NCI-H1105 (cell line): ENCODE measurements at places on chromosomes 12 and 14.

- no peak for DNase-seq
Measured at GRCh38 chr12:15754233-15754632, 35.0 kb downstream of the EPS8 start.

DNA sequence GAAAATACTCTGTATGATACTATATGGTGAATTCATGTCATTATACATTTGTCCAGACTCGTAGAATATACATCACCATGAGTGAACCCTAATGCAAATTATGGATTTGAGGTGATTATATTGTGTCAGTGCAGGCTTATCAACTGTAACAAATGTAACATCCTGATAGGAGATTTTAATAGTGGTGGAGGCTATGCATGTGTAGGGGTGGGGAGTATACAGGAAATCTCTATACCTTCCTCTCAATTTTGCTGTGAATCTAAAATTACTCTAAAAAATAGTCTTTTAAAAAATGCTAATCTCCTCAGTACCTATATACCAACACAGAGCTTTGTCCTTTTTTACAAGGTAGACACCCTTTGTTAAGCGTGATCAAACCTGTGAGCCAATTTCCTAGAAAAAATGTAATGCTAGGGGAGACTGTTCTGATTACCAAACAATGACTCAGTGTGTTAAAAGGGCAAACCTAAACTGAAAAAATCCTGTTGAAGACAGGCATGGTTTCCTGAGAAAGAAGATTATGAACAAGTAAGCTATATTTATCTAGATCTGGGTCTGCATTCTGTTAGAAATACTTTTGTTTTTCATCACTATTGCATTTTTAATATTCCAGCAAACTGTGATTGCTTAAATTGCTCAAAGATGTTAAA lies 170.9 kb downstream of the DUSP6 start:
- no peak for DNase-seq

DNA sequence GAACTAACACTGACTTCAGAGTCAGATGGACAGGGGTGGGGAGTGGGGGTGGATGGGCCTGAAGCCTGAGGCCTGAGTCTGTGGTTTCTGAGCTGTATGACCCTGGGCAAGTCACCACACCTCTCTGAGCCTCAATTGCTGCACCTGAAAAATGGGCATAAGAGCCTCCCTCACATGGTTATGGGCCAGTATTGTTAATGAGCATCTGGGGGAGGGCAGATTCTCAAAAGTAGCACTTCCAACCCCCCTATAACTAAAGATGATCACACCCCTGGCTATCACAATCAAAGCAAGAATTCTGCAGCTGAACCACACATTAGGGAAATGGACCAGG lies 168.6 kb downstream of the RBM19 start:
- DNase-seq: no peak

DNA sequence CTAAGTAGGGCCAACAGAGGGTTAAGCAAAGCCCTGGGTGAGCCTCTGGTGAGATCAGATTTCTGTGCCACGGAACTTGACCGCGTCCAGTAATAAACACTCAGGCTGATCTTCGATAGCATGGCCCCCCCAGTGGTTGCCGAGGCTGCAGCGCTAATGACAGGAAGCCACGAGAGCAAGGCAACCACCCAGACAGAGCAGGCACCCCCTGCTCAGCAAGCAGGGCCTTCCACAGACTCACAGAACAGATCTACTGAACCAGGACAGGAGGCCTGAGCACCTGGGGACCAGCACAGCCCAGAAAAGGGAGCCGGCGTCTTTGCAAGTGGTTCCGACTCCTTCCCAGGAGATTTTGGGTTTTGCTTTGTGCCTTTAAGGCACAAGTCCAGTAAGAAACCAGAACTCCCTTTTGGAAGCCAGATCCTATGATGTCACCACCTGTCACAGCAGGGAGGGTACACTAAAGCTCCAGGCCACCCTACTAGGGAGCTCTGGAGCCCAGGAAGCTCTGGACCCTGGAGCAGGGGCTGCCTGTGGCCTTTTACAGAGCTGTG lies 42.3 kb downstream of the BCL11B start:
- DNase-seq: no peak

DNA sequence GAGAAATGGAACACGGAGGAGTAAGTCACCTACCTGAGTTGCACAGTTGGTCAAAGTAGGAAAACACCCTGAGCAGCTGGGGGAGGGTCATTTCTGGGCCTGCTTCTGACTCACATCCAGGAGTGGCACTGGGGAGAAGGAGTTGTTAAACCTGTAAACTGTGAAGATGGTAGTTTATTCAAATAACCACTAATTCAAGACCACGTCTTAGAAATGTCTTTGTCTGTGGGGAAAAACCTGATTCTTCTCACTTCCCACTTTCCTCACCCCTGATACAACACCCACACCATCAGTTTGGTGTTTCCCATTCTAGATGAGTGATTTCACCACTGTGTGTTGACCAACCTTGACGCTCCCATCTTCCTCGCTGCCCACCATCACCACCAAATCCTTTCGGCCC lies 207.1 kb downstream of the ANO4 start:
- no peak for DNase-seq

DNA sequence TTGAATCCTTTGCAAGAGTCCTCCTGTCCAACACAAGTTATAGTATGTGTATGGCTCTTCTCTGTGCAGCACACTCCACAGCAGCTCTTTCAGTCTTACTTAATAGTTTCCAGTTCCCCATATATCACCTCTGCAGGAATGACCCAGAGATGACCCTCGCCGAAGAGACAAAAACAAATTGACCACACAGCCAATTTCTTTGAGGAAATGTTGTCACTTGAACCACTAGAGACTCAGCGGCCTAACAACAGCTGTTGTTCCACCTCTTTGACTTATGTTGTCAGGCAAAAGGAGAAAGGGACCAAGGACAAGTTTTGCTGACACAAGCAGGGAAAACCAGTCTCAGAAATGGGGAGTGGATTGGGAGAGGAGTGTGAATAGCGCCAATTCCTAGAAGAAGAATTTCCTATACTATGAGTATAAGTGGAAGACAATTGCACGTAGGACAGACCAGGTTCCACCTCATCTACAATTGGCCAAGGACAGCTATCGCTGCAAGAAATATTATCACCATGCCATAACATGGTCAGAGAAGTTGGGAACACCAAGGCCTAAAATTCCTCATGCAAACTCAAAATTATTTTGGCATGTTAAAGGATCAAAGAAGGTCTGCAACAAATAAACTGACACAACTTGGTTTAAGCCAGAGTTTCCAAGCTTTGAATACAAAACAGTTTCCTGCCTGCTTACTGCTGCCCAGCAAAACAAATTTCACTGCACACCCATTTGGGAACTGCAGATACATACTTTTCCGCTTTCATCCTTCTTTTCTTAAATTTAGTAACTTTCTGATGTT lies 41.7 kb upstream of the ITPR2 start:
- DNase-seq: no peak

DNA sequence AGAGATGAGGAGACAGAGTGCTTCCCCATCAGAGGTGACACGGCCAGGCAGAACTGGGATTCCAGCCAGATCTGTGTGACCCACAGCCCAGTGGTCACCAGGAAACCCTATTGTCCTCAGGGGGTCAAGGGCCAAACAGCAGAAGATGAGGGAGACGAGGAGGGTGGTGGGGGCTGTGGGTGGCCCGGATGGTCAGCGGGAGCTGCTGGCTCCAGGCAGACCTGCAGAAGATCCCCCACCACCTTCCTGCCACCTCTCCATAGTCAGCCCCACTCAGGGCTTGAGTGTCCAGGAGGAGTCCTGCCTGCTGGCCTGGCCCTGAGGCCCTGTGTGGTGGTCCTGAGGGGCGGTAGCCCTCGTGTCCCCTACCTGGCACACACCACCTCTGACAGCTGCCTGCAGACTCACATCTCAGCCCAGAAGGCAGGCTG lies 136.8 kb downstream of the CALM1 start:
- DNase-seq: no peak

GRCh38 chr14:52789118-52789517 lies 2.3 kb downstream of the GNPNAT1 start:
- DNase-seq: no peak

DNA sequence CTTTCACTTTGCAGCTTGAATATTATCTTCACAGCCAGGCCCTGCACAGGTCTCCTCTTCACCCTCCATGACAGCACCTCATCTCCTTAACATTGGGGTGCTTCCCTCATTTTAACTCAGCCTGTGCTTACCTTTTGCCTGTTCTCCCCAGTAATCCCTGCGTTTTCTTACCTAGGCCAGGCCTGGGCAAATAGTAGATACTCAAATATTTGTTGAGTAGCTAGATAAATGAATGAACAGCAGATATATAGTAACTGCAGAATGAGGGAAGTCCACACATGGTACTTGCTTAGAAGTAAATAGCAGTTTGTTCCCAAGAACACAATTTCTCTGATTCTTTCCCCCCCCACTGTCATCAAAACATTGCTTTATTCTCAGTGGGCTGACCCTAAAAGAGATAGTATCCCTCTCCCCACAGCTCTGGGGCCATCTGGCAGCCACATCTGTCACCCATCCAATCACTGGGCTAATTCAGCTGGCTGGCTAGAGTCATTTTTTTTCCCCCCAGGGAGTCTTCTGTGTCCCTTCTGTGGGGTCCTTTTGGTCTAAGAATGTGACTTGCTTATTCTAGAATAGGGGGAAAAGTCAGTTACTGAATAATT lies 43.2 kb downstream of the APPL2 start:
- no peak for DNase-seq

DNA sequence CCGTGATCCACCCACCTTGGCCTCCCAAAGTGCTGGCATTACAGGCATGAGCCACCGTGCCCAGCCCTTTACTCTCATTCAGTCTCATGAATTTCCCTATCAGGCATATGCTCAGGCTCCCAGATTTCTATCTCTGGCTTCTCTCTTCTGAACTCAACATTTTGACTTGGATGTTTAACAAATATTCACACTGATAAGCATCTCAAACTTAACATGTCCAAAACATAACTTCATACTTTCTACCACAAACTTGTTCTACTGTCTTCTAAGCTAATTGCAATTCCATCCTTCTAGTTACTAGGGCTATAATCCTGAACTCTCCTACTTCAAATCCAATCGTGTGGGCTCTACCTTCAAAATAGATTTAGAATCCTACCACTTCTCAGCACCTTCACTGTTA lies 73.9 kb upstream of the PAWR start:
- no peak for DNase-seq

DNA sequence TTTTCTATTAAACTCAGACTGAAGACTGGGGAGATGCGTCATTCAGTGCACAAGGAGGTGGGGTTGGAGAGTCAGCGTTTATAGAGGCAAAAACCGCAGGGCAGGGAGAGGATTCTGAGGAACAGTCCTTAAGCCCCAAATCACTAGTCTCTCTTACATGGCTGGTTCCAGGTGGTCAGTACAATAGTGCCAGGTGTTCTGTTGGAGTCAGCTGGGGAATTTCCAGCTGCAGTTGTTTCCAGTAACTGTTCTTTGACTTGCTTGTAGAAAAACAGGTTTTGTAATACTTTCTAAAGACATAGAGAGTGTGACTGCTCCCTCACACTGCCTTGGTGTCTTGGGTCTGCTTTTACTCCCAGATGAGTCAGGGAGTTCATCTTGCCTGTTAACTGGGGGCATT lies 192.2 kb downstream of the TMTC3 start:
- no peak for DNase-seq

GRCh38 chr12:20268771-20269170 lies 99.6 kb upstream of the PDE3A start:
- DNase-seq: no peak

DNA sequence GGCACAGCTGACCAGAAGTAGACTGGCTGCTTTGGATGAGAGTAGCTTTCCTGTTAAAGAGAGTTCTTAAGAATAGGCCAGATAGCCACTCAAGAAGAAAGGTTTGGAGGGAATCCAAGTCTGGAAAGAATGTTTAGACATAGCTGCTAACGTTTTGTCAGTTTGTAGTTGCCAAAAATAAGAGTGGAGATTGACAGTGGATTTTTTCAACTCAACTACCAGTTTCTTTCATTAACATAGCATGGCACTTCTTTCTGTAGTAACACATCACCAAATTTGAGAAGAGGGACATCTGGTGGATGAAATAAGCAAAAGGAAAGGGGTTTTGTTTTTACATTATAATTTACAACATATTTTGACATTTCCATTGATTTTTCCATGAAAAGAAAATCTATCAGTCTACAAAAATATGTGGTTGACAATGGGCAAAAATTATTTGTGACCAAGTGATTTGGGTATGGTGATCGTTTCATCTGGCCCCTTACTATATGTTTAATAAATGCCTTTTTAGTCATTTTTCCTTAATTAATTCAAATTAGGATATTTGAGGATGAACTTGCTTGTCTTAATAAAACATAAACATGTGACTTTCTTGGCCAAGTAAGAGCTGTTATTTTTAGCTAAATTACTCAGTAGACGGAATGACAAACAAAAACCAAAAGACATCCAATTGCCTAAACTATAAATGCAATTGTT lies 71.1 kb downstream of the PTPRR start:
- DNase-seq: peak; percentile 13

GRCh38 chr12:55700255-55701018 lies 7.3 kb downstream of the ITGA7 start:
- DNase-seq: no peak

- peak; percentile 13 for DNase-seq
Measured at GRCh38 chr14:20035938-20036337, at the start of gene OR4K13. Gene OR4K13, minus strand, starts transcription at chr14:20036038. Its CDS starts 1,280 bp downstream, at chr14:20034758.

DNA sequence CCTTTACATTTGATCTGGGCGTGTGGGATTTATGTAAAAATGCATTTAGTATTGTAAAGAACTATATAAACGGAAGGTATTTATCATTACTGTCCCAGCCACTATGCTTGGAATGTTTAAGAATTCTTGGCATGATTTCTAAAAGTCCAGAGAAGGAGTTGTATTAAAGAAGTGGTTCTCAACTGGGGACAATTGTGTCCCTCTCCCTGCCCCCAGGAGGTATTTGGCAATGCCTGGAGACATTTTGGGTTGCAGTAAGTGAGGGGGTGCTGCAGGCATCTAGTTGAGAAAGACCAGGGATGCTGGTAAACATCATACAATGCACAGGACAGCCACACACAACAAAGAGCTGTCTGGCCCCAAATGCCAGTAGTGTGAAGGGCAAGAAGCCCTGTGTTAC lies 7.2 kb downstream of the SLC38A1 start:
- no peak for DNase-seq

DNA sequence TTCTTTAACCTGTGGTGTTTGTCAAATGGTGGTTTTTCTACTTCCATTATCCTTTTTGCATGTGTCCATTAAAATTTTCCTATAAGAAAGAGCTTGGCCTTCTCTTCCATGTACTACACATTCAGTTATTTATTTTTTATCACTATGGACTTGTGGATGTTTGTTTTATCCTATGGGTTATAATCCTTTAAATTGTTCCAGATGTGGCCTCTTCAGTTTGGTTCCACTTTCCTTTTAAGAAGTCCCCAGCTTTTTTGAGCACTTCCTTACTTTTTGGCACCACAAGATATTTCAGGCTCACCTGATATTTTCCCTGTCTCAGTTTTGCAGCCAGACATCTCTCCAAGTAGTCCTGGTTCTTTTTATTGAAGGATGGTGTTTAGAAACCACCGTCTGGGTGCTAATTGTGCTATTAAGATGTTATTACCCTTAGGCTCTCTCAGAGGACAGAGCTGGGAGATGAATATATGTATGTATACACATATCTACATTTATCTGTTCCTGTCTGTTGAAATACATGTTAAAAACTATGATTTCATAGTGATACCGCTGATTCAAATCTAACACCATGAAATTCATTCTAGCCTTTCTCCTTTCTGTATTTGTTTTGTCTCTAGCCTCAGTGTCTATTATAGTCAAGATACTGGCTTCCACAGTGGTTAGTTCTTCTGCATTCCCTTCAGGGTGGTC lies 408.5 kb upstream of the RGS6 start:
- DNase-seq: no peak

- DNase-seq: no peak
Measured at GRCh38 chr12:108949976-108950375, 70.1 kb downstream of the DAO start.

- DNase-seq: no peak
Measured at GRCh38 chr14:72945356-72946027, 19.2 kb downstream of the DCAF4 start.
